ENCODE measurements at places on chromosomes 3 and 15. TPM values are rescaled to one million over a fixed set of nuclear protein-coding genes. Genes with fewer than 3 reads are reported as not detected.

Gene FAM174B
- total RNA-seq, result 4.9 TPM

Gene APOD
- 3.4 TPM for total RNA-seq

Gene CCR3
- not detected for total RNA-seq

Gene TRH
- total RNA-seq, result not detected

Gene CPN2
- total RNA-seq, result not detected

Gene C15orf39
- total RNA-seq, result 46.1 TPM

Gene BSN
- total RNA-seq, result 0.13 TPM

Gene ZNF148
- 38.5 TPM for total RNA-seq

Gene ATP13A5
- not detected for total RNA-seq

Gene CATSPER2
- total RNA-seq, result 8.9 TPM

Gene CCDC13
- total RNA-seq, result 0.32 TPM

Gene UPK1B
- not detected for total RNA-seq

Gene MNS1
- total RNA-seq, result 0.44 TPM
